Fibroblast of the aortic adventitia (primary cell): ENCODE measurements at places on chromosomes 5 and 9.

DNA sequence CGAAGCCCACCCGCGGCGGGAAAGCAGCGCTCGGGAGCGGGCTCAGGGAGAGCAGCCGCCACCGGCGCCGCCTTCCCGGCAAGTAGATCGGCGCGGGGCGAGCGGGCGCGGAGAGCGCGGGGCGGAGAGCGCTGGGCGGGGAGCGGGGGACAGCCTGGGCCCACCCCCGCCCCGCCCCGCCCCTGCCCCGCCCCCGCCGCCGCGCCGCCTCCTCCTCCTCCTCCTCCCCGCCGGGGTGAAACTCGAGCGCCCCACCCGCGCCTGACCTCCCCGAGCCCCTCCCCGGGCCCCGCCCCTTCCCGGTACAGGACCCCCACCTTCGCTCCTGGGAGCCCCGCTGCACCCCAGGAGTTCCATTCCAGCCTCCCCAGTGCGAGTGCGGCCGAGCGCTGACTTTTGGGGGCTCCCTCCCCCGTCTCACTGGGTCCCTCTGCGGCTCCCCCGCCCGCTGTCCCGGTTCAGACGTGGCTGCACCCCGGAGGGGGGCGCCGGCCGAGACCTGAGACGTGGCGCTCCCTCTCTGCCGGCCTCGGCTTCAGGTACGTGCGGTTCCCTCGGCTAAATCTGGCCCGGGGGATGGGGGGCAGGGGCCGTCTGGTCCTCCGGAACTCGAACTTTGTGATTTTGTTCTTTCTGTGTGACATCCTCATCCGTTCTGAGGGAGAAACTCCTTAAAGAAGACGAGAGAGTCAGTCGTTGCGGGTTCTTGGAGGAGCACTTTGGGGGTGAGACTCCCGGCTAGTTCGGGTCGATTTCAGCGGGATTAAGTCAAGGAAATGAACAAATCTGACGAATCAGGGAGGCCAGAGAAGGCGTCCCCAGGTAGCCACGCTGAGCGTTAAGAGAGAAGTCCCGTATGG is at the start of gene SEMA5A:
TSS of gene SEMA5A (minus strand) at position 84 of the 860 bp plus-strand sequence. CDS start 166,129 bp downstream, outside the sequence.
- peak; percentile 61 for DNase-seq

- no peak for DNase-seq
Observed at GRCh38 chr9:15549611-15550010, 3.2 kb upstream of the CCDC171 start.

DNA sequence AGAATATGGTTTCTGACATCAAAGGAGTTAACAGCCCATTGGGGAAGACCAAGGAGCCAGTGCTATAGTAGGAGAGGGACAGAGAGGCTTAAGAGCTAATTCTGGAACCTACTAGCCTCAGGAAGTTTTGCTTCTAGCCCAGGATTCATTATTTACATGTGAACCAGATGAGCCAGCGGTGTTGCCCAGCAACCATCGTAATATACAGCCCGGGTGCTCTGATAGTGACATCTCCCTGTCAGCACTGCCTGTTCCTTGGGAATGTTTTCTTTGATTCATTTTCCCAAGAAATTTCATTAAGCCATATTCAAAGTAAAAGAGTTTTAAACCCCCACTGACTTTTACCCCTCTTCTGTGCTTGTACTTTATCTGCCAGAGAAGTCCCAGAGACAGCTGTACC is 217.4 kb upstream of the ADAMTSL1 start:
- no peak for DNase-seq

DNA sequence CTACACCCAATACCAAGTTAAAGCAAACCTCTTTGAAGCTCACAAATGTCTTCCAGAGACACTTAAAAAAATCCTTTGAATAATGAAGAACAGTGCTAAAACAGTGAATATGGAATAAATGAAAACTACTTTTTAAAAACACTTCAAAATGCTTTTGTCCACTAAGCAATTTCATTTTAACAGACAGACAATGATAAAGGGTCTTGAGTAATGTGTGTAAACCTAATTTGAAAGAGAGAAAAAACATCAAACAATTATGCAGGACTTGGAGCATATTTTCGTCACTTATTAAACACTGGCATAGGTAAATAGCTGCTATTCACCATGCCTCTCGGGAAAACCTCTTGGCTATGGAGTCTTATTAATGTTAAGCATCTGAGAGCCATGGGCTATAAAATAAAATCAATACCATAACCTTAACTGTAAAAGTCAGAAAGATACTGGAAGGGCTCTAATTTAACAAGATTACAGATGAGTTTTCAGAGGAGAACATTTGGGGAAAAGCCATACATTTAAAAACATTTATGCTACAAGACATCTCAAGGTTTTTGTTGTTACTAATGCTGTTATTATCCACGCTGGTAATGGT is 177.8 kb downstream of the NFIB start:
- no peak for DNase-seq

GRCh38 chr5:154262342-154262741 is 71.8 kb downstream of the GALNT10 start:
- no peak for DNase-seq

- DNase-seq, result no peak
Observed at GRCh38 chr5:157327771-157328170, 61.8 kb downstream of the CYFIP2 start.

GRCh38 chr5:52784737-52785136 is 3.0 kb upstream of the ITGA1 start:
- no peak for DNase-seq

DNA sequence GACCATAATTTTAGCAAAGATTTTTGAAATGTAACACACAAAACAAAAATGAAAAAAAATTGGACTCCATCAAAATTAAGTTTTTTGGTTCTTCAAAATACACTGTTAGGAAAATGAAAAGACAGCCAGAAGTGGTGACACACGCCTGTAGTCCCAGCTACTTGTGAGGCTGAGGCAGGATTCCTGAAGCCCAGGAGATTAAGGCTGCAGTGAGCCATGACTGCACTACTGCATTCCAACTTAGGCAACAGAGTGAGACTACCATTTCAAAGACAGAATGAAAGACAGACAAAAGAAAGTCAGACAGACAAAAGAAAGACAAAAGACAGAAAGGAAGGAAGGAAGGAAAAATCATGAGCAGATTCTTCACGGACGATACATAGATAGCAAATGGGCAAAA is 7.5 kb downstream of the DIAPH1 start:
- DNase-seq, result no peak

DNA sequence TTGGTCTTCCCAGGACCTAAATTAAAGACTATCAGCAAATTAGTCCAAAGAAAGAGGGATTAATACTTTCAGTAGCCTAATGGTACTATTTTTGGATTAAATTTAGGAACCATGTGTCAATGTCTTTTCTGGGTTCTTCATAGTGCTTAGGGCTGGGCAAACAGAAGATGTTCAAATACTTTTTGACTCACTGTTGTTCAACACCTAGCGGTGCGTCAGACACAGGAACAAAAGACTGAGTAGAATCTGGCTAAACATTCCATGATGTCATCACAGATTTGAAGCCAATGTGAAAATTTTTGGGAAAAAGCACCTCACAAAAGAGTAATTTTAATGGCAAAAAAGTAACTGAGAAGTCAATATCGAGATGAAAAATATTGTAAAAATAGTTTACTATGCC is 544.4 kb downstream of the EFNA5 start:
- DNase-seq, result no peak

DNA sequence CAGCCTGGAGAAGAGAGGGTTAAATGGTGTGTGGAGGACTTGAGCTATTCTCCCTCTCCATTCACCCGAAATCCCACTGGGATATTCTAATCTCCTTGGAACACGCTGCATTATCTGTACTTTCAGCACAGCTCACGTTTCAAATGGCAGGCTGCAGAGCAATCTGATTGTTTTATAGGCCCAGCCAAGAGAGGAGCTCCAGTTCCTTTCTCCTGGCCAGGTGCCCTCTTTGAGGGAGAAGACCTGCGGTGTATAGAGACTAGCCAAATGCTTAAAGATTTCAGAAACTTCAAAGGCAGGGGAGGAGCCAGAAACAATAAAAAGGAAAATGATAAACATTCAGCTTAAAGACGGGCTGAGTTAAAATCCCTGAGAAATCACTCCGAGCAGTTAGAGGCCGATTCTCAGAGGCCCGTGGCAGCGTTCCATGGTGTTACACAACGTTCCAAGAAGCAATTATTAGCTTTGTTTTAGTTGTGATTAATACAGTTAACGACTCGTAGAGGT is 564.0 kb upstream of the KLF4 start:
- DNase-seq, result peak; percentile 98

- no peak for DNase-seq
Observed at GRCh38 chr5:88677943-88678769, 204.8 kb downstream of the MEF2C start.

- peak; percentile 71 for DNase-seq
Observed at GRCh38 chr5:78896132-78896531, 89.0 kb downstream of the ARSB start.

DNA sequence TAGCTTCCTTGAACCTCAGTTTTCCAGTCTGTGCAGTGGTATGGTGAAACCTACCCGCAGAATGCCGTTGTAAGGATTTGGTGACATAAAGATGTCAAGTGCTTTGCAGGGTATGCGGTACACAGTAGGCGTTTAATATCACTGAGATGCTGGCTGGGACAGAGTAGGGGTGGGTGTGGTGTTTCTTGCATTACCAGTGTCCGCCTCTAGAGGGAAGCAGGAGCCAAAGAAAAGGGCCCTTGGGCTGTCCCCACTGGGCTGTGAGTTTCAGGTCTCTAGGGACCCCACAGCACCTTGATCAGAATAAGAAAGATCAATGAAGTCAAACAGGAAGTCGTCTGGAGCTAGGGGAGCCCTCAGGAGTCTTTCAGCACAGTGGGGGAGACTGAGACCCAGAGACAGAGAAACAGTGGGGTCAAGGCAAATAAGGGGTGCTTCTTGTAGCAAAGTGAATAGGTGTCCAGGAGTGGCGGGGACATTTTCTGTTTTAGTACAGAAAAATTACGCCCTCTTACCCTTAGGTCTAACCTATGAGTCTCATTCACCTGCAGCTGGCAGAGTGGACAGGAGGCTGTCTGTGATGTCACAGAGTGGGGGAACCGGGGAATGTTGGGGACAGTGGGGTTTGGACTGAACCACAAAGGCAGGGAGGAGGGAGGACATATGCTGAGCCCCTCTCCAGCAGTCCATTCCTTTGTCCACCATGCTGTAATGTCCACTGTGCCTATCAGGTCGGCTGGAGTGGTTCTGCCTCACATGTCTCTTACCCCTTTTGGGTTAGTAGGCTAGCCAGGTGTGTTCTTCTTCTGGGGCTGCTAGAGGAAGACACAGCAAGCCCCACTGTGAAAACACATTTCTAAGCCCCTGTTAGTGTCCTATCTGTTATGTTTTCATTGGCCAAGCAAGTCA is 4.7 kb upstream of the TEX53 start:
- DNase-seq, result peak; percentile 52

DNA sequence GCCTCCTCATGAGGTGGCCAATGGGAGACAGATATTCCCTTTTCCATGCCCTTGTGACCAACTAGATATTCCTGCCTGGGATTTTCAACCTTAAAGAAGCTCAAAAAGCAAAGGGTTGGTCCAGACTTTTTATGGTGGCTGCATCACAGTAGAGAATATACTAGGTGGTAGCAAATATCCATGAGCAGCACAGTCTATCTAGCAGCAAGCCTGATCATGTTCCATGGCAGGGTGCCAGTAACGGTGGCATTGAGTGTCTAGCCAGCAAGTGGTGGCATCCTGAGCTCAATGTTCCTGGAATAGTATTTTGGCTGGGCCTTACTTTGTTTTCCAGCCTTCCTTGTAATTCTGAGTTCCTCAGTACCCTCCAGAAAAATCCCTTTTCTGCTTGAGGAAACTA is 25.8 kb downstream of the CDC25C start:
- no peak for DNase-seq

DNA sequence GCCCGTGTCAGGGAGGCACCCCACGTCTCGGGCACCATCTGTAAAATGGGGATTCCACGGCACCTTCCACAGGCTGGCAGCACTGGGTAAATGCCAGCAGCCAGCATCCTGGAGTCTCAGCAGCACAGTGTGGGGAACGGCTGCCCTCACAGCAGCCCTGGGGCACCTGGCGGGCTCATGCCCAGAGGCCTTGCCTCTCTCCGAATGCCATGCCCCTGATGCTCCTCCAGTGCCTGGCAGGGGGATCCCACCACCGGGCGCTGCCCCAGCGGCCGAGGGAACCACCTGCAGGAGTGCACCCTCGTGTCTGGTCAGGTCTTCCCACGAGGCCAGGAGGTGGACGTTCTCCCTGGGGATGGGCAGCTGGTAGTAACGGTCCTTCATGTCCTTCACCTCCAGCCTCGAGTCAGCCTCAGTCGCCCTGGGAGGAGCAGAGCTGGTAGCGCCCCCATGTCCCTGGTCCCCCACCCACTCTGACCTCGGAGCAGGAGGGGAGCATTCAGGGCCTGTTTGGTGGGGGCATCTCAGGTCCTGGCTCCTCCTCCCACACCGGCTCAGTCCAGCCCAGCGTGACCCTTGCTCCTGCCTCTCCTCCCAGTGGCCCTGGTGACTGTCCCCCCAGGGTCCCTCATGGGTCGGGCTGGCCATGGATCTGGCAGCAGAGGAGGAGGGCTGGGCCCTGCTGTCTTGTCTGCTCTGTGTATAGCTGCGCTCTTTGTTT is 49.9 kb upstream of the NRARP start:
- no peak for DNase-seq

GRCh38 chr9:125906144-125906543 is 159.0 kb downstream of the PBX3 start:
- DNase-seq, result peak; percentile 80
